Midbrain (tissue), 1 donor: ENCODE measurements at places on chromosomes 5 and 9.

GRCh38 chr9:107480386-107480789 lies 9.2 kb downstream of the KLF4 start:
- no peak for DNase-seq

GRCh38 chr9:13111778-13112177 lies 167.7 kb downstream of the MPDZ start:
- no peak for DNase-seq

- DNase-seq = no peak
Observed at GRCh38 chr5:54825005-54825404, 160.4 kb downstream of the ESM1 start.

DNA sequence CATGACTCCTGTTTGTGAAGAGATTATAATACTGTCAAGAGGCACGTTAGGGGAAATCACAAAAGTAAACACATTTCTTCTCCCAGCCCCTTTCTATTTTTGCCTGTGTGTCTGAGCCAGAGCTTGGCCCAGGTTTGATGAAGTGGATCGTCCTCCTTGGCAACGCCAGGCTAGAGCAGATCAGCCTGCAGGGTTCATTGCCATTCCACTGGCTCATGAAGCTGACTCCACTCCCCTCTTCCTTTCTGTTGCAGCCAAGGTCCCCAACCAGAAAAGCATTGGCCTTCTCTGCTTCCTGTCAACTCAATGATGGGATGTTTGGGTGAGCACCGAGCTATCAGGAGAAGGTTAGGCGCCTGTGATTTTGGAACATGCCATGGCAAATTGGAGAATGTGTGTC lies 3.3 kb downstream of the ADRB2 start:
- DNase-seq = no peak

GRCh38 chr5:140575309-140575708 lies 10.7 kb downstream of the SLC35A4 start:
- peak; percentile 14 for DNase-seq

GRCh38 chr9:35748858-35749514 lies at the start of the genes GBA2 and RGP1:
Gene GBA2, minus strand, starts transcription at chr9:35749228. Its CDS starts 524 bp downstream, at chr9:35748704.
Gene RGP1, plus strand, starts transcription at chr9:35749287. Its CDS starts 469 bp downstream, at chr9:35749756.
- peak; percentile 83 for DNase-seq

DNA sequence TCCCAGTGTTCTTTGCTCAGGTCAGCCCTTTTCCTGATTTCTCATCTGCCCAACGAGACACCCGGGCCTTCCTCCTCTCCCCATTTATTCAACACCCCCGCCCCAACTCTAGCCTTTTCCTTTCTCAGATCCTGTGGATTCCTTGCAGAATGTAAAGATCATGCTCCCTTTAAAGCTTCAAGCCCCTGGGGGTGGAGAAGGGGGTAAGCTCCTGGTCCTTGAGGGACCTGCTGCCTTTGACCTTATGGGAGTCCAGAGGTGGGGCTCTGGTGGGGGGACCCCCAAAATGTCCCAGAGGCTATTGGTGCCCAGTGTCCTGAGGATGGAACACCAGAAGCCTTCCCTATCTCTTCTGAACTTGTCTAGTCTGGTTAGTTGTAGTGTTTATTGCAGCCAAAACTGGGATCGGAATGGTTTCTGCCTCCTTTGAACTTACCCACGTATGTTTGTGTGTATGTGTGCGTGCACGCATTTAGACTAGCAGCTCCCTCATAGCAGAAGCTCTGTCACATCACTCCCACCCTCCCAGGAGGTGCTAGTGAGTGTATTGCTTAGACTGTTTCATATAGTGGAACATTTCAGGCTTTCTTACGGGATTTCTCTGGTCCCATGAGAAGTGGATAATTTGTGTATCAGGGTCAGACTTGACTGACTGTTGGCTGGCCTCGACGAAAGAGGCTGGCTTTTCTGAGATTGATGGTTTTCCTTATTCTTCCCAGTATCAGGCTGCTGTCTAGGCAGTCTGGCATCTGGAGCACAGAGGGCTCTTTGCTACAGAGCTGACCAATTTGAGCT lies 1.1 kb downstream of the GALNT10 start:
- peak; percentile 12 for DNase-seq

DNA sequence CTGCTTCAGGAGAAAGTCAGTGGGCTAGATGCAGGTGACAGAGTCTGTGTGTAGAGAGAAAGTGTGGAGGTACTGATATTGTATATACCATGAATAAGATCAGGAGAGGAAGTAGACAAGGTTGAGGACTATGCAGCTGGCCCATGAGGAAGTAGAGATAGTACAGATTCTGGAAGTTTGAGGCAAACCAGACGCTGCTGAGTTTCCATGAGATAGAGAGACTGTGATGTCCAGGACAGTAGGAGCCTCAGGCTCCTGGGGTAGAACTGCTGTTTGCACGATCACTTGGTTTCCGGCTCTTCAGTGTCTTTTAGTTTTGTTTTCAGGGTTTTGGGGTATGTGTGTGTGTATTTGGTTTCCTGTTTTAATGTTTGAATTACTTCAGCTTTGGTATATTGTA lies 13.6 kb downstream of the OTULINL start:
- peak; percentile 21 for DNase-seq

- no peak for DNase-seq
Observed at GRCh38 chr5:173726846-173727557, 110.6 kb upstream of the BOD1 start.

- DNase-seq = no peak
Observed at GRCh38 chr5:17403695-17404490, 94.1 kb upstream of the TAF11L2 start.

DNA sequence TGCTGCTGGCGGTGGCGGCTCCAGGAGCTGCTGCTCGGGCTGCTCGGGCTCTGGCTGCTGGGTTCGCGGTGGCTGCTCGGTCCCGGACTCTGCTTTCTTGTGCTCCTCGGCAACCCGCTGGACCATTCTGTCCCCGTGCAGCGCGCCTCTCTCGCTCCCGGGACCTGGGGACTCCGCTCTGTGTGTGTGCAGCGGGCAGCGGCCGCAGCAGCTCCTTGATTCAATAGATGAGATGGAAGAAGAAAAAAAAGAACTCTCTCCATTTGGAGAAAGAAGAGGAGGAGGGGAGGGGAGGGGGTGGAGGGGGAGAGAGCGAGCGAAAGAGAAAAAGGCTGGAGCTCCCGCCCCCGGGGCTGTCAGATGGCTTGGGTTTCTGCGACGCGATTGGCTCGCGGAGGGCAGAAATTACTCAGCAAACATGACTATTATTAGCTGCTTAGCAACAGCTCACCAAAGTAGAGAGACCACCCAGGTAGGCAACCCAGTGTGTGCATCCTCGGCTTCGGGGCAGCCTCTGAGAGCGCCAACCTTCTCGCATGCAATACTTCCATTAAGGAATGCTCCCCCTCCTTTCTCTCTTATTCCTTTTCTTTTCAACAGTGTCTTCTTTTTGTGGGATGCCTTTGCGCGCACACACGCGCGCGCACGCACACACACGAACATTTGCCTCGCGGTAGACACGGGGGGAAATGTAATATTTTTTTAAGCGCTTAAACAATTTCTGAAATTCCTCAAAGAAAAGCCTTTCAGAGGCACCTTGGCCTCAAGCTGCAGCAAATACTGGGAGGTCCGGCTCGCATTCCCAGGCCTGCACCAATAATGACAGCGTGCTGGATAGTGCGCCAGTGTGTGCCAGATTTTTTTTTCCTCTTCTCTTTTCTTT lies 7.6 kb downstream of the PTCH1 start:
- DNase-seq = peak; percentile 92

DNA sequence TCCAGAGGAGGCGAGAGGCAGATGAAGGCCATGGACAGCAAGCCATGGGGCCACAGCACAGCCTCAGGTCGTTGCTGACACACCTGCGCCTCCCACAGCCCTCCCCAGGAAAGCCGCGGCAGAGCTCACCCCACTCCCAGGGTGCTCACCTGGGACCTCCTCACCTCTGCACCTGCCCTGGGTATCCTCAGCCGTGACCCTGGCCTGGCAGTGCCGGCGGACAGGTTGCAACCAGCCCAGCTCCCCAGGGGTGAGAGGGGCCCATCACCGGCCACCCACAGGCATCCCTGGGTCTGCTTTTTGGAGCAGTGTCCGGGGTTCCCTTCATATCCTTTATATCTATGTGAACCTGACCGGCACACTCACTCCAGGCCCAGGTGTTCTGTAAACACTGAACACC lies 30.4 kb upstream of the FCN1 start:
- no peak for DNase-seq

- DNase-seq = no peak
Observed at GRCh38 chr9:20480249-20480648, 142.1 kb downstream of the MLLT3 start.

DNA sequence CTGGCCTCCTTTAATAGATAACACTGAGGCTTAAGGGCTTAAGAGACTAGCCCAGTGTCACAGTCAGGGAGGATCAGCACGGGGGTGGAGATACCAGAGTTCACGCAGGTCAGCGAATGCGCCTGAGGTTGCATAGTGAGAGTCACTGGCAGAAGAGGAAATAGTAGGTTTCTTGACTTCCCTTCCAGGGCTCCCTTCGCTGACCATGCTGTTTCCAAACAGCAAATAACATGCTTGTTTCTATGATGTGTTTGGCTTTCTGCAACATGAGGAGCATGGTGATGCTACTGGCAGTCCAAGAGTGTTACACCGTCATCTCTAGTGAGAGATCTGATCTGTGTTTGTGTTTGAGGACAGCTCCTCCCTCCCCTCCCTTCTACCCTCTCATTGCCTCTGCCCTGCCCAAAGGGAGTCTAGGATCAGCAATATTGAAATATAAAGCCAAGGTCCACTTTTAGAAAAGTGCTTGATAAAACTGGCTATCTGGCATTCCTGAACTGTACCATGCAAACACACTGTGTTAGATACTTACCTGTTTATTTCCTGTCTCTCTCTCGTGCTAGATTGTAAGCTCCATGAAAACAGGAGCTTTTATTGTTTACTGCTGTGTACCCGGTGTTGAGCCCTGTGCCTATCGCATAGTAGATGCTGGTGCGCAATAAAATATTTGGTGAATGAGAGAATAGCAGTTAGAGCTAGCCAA lies 12.3 kb downstream of the TLE4 start:
- DNase-seq = no peak

DNA sequence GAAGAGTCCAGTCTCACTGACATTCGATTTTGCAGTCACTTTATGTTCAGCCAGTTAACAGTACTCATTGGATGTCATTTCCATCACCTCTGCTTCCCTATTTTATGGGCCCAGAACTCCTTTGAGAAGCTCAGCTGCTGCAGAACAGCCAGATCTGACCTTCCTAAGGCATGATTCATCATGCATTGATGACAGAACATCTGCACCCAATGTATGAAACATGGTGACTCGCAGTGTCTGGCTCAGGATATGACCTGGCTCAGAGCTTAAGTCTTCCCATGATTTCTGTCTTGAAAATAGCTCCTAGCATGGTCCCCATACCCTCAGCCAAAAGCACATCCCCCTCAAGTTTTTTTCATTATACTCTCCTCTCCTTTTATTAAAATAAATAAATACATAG lies 92.6 kb upstream of the TRIM32 start:
- no peak for DNase-seq

GRCh38 chr9:21160178-21160577 lies 6.3 kb downstream of the IFNA21 start:
- DNase-seq = no peak

DNA sequence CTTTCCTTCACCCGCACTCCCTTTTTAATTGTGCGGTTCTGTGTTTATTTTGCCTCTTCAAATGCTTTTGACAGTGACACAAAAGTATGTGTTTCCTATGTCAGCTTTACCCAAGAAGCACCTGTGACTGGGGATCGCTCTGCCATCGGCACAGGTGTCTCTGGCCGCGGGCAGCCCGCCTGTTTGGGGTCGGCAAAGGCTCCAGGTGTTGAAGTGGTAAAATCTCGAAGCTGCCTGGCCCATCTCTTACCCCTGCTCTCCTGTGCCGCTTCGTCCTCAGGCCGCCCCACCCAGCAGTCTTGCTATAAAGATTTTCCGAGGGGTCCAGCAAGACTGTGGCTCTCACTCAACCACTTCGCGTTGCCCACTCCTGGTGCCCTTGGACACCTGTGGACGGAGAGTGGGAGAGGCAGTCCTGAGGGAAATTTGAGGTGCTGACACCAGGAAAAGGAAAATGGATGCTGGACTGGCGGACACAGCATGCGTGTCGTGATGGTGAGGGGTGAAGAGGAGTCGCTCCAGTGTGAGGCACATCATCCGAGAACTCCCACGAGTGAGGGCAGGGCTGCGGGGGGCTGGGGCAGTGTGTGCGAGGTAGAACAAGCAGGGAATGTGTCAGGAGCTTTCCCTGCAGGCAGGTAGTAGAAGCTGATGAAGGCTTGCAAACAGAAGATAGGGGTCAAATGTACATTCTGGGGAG lies 29.1 kb upstream of the CEP72 start:
- DNase-seq = no peak

DNA sequence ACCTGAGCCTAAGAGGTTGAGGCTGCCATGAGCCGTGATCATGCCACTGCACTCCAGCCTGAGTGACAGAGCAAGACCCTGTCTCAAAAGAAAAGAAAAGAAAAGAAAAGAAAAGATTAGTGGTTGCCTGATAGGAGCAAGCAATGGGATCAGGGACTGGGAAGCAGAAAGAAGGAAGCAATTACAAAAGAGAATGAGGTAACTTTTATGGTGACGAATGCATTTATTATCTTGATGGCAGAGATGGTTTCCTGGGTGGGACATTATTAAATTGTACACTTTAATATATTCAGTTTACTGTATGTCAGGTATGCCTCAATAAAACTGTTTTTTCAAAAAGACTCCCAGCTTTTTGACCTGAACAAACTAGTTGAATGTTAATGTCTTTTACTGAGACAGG lies 7.5 kb upstream of the PFDN1 start:
- DNase-seq = no peak

DNA sequence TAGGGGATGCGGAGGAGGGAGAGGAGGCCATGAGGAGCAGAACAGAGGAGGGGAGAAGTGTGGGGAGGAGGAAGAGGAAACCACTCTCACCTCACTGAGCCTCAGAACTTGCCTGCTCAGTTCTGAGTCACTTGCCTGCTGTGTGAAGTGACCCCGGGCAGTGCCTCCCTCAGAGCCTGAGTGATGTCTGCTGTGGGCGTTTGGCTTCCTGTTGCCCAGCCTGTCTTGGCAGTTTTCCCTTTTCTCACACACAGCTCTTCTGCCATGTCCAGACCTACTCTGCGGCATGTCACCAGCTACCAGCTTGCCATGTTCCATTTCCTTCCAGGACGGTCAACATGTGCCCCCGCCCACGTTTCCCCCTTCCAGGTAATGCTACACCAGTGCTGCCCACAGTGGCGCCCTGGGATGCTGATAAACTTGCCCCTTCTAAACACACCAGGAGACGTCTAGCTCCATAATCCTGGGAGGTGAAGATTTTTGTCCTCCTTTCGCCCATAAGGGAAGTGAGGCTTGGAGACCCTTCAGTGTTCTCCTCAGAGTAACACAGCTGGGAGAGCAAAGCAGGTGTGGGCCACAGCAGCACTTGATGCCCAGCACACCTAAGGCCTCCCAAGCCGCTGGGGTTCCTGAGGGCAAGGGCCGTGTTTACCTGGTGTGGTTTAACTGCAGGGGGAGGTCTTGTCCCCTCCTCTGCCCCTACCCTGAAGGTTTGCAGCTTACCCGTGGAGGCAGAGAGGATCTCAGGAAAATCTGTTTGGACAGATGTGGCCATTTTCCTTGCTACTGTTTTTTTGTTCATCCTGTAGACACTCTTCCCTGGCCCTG lies 63.8 kb upstream of the RNF130 start:
- DNase-seq = no peak

DNA sequence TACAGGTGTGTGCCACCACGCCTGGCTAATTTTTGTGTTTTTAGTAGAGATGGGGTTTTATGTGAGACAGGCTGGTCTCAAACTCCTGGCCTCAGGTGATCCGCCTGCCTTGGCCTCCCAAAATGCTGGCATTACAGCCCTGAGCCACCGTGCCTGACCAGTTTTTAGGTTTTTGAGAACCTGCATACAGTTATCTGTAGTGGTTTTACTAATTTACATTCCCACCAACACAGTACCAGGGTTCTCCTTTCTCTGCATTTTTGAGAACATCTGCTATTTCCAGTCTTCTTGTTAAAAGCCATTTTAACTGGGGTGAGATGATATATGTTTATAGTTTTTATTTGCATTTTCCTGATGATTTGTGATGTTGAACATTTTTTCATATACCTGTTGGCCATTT lies 12.8 kb downstream of the DMXL1 start:
- DNase-seq = no peak
